ENCODE measurements at places on chromosomes 1 and 21.
A peak's percentile ranks its signal among the peaks of the same experiment; 100 is the strongest.

- no peak for DNase-seq
Measured at GRCh38 chr21:37753122-37753599, 163.1 kb downstream of the KCNJ6 start.

DNA sequence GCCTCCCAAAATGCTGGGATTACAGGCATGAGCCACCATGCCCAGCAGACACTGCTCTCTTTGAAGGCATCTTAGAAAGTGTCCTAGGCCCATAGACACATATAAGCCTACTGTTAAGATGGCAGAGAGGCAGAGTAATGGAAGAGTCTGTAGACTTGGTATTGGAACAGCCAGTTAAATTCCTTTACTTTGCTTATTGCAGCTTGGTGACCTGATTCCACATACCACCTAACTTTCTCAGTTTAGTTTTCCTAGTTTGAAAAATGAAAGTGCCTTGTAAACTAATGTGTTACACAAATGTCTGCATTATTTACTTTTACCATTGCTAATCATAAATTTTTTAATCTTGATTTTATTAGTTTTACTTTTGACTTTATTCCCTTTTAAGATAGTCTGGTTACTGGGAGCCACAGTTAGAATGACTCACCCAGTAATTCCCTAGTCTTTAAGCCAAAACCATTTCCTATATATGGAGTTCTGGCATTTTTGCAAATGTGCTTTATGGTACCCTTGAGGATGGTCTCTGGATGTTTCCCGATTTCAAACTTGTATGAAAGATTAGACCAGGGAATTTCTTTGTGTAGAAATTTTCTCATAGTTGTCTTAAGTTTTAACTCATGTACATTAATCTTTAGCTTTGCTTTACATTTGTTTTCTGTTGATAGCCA is 6.4 kb downstream of the SMAP2 start:
- DNase-seq = no peak

- no peak for DNase-seq
Measured at GRCh38 chr1:196873385-196873784, 14.5 kb upstream of the CFHR4 start.

DNA sequence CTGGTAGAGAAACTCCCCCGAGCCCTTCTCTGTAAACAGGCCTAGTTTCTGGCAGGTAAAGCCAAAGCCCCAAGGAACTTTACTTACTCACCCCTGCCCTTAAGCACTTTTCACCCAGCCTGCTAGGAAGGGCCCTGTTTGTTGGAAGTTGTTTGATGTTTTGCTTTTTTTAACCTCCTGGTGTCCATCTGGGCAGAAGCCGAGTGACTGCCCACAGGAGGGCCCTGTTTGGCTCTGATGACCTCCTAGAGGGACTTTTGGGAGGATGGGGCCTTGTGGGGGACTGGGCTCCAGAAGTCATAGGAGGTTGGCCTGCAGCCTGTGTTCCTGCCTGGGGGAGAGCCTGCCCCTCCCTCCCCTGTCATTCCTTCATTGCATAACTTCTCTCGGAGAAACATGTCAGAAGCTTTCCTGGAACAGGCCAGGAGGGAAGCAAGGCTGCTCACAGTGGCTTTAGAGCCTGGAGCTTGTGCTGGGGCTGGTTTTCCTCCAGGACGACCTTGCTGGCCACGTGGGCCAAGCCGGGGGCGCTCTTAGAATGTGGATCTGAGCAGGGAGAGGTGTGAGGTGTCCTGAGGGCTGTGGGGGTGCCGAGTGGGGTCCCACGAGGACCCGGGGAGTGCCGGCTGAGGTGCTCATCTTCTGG is 33.9 kb downstream of the COQ8A start:
- no peak for DNase-seq

- peak; percentile 25 for DNase-seq
Measured at GRCh38 chr21:42614396-42614795, 39.0 kb upstream of the PDE9A start.

DNA sequence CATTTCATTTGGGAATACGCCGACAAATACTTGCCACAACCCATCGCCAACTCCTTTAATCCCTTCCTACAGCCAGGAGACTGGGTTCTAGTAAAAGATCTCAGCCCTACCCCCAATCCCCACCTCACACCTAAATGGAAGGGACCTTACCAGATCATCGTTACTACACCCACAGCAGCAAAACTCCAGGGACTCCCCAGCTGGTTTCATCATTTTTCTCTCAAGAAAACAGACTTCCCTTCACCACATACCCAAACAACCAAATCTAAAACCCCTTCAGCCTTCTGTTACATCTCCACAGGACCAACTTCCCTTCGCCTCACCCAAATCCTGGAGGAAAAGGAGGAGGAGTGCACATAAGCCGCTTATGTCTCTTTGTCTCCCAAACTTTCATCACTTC is 23.7 kb upstream of the SLC2A5 start:
- DNase-seq = no peak

- no peak for DNase-seq
Measured at GRCh38 chr1:228286505-228287417, 78.9 kb downstream of the OBSCN start.

- no peak for DNase-seq
Measured at GRCh38 chr1:17978016-17978415, 129.6 kb upstream of the IGSF21 start.

DNA sequence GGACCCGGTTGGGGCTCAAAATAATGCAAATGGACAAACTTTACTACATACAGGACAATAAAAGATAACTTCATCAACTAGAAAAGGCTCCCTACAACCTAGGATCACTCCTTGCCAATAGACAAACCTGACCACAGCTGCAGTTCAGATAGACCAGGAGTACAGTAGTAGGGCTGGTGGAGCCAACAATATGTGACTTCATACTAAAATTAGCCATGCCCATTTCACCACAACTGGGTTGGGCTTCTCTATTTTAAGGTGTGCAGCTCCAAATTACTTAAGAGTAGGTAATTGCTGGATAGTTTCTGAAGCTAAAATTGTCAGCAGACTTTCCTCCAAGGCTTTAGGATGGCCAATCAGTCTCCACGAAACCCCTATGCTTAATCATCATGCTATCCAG is 3.9 kb downstream of the DENND1B start:
- DNase-seq = no peak

DNA sequence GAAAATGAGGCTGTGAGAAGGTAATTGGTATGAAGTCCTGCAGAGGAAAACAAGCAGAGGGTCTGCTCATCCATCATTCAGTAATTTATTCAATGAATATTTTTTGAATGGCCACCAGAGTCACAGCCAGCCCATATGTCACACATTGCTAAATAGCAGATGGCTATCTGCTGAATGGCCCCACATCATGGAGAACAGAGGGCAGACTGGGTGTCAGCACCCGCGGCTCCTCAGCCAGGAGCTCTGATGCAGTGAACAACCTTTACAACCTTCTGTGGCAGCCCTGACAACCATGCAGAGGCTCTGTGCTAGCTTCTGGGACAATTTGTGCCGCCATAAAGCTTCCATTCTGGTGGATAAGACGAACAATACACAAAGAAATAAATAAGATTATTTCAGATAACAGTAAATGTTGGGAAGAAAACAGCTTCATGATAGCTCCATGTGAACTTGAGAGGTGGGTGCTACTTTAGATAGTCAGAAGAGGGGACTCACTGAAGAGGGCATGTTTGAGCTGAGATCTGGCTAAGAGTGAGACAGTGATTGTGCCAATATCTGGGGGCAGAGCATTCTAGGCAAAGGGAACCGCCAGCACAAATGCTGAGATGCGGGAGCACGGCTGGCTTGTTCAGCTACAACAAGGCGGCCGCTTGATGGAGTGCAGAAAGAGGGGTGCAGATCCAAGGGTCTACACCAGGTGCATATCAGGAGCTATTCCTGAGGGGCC is 2.8 kb upstream of the C1orf210 start:
- DNase-seq = no peak

GRCh38 chr1:168521401-168522000 is 22.3 kb downstream of the XCL2 start:
- no peak for DNase-seq

- no peak for DNase-seq
Measured at GRCh38 chr1:80915491-80915890, 885.2 kb upstream of the ADGRL2 start.

DNA sequence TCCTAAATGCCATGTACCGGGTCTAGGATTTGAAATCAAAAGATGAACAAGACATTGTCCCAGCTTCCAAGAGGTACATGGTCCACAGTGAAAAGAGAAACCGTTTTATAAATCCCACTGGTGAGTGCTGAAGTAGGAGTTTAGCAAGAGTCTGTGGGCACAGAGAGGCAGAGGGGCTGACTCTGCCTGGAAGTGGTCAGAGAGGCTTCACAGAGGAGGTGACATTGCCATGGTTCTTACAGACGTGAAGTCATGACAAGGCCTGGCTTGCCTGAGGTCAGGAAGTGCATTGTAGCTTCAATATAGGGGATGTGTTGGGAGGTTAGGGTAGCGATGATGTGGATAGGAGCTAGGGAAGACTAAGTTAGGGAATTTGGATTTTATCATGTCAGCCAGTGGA is 28.4 kb downstream of the MAPKAPK2 start:
- no peak for DNase-seq

DNA sequence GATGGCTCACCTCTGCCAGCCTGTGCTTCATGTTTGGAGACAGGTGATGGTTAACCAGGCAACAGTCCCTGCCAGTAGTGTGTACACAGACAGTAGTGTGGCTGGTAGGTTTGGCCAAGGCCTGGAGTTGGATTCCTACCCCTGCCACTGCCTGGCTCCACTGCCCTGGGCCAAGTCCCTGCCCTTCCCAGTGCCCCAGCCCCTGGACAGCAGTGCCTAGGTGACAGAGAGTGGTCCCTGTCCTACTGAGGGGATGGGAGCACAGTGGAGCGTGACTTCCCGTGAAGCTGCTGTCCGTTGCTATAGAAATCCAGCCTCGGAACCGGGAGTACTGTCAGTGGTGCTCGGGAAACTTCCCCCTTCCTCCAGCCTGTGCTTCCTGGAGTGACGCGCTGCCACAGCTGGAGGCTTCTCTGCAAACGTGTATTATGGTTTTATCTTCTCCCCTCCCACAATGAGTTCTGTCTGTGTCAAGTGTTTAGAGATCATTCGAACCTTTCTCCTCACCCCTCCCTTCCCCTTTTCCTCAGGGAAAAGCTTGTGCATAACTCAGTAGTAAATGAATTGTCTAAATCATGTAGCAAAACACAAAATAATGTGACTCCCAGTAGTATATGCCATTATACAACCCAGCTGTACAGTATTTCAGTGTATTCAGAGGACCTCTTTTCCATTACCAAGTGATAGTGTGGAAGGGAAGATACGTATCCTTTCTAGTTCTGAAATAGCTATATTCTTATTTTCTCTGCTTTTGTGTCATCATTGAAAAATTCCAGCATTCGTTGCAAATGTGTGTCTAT is 73.4 kb downstream of the GALNT2 start:
- DNase-seq = no peak
